Stimulated activated CD4-positive, alpha-beta T cell treated with anti-CD3 and anti-CD28 coated beads, TNF-alpha, amount 100 ng/mL, for 4 hours (primary cell): ENCODE measurements at places on chromosomes 12 and 14.

DNA sequence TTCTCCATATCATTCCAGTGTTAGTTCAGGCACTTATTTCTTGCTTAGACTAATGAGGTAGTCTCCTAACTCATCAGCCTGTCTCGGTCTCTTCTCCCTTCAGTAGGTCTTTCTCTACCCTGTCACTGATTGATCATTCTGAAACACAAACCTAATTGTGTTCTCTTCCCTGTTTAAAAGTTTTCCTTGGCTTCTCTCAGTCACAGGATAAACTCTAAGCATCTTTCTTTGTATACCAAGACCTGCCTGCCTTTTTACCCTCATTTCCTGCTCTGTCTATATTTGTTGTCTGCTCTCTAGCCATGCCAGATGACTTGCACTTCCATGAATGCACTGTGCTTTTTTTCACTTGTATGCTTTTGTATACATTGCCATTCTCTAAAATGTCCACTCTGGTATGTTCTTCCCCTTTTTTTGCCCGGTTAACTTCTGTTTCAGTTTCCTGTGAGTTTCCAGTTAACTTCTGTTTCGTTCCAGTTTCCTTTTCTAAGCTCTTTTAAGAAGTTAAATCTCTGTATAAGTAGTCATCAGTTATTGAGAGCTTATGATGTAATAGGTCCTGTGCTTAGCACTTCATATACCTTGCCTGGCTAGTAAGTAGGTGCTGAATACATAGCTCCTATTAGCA is 12.8 kb downstream of the DIP2B start:
- no peak for DNase-seq

DNA sequence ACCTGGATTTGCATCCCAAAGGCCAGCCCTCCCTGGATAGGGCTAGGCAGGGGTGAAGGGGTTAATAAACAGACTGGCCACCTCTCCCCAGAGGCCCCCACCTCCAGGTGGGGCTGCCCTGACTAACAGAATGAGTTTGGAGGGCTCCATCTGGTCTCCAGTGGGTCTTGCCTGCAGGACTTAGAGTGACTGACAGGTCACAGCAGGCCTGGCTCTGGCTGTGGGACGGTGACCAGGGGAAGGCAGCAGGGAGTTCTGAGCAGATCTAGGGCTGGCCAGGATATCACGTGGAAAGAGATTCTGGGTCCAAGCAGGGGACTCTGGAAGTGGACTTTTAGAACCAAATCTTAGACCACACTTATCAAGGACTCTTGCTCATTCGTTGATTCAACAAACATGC is 40.9 kb upstream of the LHX5 start:
- DNase-seq = no peak

- DNase-seq = peak; percentile 49
Observed at GRCh38 chr12:65740873-65741600, 83.2 kb upstream of the HMGA2 start.

GRCh38 chr12:34398706-34399630 is 376.7 kb downstream of the ALG10 start:
- DNase-seq = no peak
